ENCODE measurements at places on chromosomes 4 and X.

DNA sequence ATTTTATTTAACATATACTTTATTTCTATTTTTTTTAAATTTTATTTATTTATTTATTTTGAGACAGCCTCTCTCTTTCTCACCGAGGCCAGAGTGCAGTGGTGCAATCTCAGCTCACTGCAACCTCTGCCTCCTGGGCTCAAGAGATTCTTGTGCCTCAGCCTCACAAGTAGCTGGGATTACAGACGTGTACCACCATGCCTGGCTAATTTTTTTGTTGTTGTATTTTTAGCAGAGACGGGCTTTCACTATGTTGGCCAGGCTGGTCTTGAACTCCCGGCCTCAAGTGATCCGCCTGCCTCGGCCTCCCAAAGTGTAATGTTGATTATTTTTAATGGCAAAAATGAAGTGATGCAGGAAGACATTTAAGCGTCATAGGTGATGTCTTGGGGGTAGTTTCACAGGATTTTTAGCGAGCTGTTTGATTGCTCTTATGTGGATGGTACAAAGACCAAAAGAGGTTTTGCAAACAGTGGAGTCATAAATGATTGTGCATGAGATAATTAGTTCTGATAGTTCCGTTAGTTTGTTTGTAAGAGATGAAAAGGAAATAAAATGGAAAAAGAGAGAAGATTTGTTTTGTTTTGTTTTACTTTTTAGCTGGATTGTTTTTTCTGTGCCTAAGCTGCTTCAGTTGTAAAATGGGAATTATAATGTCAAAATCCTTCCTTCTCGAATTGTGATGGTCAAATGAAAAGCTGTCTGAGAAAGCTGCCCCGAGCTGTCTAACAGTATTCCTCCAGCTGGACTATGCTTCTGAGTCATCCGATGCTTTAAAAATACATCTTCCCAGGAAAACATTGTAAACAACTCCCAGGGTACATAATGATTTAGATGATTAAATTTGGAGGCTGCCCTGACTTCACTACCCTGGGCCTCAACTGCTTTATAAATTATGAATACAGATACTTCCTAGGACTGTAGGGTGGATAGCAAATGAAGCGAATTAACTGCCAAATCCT lies 14.7 kb downstream of the RHOH start:
- DNase-seq, result no peak

DNA sequence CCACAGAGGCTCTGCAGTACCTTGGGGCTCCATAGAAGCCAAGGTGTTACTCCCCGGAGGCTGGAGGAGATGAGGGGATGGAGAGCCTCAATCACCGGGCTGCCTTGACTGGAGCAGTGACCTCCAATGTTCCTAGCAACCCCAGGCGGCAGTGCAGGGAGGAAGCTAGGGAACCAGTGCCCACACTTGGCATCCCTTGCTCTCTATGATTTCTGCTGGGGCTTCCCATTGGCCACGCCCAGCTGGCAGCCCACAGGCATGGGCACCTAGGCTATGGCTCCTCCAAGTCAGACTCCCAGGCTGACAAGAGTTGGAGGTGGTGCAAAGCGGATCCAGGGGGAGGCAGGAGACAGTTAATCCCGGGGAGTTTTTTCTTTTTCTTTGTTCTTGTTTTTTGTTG lies 229.7 kb downstream of the EVC2 start:
- DNase-seq, result no peak

GRCh38 chr4:74181219-74181618 lies 23.3 kb downstream of the MTHFD2L start:
- DNase-seq, result no peak

- no peak for DNase-seq
Observed at GRCh38 chr4:71400810-71401209, 62.0 kb downstream of the SLC4A4 start.

- DNase-seq, result no peak
Observed at GRCh38 chr4:110412354-110413065, 63.4 kb upstream of the ENPEP start.

- DNase-seq, result no peak
Observed at GRCh38 chr4:177376024-177376423, 66.2 kb downstream of the AGA start.

Measured in activated CD4-positive, alpha-beta T cell treated with anti-CD3 and anti-CD28 coated beads for 1 hour (primary cell).